ENCODE measurements at places on chromosomes 1 and 21.

- no peak for DNase-seq
Measured at GRCh38 chr1:204191456-204191855, 4.8 kb downstream of the KISS1 start.

- peak; percentile 57 for DNase-seq
Measured at GRCh38 chr1:36342426-36343185, 19.2 kb upstream of the EVA1B start.

GRCh38 chr1:49435291-49435690, 588.5 kb downstream of the AGBL4 start:
- no peak for DNase-seq

- no peak for DNase-seq
Measured at GRCh38 chr21:26777166-26777565, 68.0 kb downstream of the ADAMTS1 start.

DNA sequence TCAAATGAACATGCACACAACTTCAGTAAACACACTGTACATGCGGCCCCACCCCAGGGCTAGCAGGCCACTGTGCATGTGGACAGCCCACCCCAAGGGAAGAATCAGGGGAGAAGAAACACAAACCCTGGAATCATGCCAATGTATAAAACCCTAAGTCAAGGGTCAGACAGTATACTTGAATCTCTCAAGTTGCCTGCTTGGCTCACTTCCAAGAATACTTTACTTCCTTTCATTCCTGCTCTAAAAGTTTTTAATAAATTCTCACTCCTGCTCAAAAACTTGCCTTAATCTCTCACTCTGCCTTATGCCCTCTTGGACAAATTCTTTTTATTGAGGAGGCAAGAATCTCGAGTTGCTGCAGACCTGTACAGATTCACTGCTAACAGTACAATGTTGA, 231.2 kb upstream of the CACYBP start:
- DNase-seq: no peak

DNA sequence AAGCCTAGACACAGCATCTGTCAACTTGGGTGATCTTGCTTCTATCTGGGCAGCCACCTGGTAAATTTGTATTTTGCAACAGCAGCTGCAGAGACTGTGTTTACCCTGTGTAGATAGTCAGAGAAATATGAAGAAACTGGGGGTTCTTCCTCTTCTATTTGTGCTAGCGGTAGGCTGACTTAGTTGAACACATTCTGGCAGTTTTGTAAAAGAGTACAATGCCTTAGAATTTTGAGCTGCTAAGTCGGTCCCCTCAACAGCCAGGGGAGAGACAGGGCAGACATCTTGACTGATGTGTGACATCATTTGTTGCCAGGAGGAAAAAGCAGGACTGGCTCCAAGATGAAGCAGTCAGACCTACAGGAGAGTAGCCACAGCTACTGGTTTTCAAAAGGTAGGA, 53.7 kb downstream of the KCNJ6 start:
- DNase-seq: no peak

GRCh38 chr1:211965108-211965805, 70.1 kb downstream of the INTS7 start:
- no peak for DNase-seq

- no peak for DNase-seq
Measured at GRCh38 chr1:201916649-201917249, 28.1 kb downstream of the SHISA4 start.

GRCh38 chr21:42474043-42474831, 21.8 kb downstream of the RSPH1 start:
- no peak for DNase-seq
